ENCODE measurements at places on chromosomes 3 and 15.

- no peak for DNase-seq
Observed at GRCh38 chr3:186287711-186288110, 74.3 kb downstream of the DGKG start.

GRCh38 chr15:42602501-42602900 lies 27.1 kb downstream of the STARD9 start:
- no peak for DNase-seq

GRCh38 chr3:14548321-14548729 lies 8.2 kb upstream of the GRIP2 start:
- DNase-seq: no peak

GRCh38 chr3:15108082-15108545 lies 9.2 kb upstream of the RBSN start:
- DNase-seq: peak; percentile 69

DNA sequence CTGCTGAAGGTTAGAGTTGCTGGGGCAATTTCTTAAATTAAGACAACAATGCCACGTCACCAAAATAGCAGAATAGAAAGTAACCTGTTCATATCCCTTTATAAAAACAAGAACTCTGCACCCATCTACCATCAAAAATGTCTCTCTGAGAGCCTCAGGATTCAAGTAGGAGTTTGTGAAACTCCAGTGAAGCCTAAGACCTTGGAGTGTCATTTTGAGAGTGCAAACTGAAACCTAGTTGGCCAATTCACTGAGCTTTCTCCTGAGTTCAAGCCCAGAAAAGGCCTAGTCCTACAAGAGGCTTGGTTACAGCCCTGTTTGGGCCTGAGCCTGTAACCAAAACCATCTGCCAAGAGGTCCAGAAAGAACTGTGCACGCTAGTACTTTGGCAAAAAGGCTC lies 335.1 kb downstream of the EFHB start:
- no peak for DNase-seq

GRCh38 chr3:139343895-139344856 lies at the start of gene MRPS22:
TSS of gene MRPS22 (plus strand) at chr3:139344020. CDS start at chr3:139344027, 7 bp downstream.
- DNase-seq: peak; percentile 60

DNA sequence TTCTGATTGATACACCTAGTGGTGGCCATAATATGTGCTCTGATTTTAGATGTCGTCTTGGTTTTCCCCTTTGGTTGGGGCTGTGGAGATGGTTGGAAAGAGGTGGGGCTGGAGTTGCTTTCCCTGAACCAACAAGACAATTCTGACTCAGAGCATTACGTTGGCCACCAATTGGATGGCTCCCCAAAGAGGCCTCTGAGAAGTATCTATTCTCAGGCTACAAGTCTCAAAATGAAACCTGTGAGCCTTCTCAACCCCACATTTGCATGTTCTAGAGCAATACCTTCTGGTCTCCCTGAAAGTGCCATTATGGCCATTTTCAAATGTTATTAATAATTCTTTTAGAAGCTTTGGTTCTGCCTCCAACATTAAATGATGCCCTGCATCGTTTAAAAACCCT lies 188.4 kb upstream of the WNT5A start:
- no peak for DNase-seq

- DNase-seq: no peak
Observed at GRCh38 chr15:39453620-39454019, 127.3 kb upstream of the THBS1 start.

GRCh38 chr3:58151637-58152036 lies 59.1 kb downstream of the DNASE1L3 start:
- DNase-seq: no peak

DNA sequence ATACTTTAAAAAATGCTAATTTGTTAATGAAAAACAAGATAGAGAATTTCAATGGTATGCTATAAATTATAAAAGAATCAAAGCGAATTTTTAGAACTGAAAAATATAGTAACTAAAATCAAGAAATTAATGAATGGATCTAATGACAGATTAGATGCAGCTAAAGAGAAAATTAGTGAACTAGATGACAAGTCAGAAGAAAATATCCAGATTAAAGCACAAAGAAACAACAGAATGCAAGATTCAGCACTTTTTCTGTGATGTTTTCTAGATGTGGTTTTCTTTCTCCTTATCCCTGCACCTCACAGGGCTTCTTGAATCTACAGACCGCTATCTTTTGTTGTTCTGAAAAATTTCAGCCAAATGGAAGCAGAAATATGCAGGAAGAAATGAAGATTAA lies 54.4 kb downstream of the INO80 start:
- DNase-seq: no peak

DNA sequence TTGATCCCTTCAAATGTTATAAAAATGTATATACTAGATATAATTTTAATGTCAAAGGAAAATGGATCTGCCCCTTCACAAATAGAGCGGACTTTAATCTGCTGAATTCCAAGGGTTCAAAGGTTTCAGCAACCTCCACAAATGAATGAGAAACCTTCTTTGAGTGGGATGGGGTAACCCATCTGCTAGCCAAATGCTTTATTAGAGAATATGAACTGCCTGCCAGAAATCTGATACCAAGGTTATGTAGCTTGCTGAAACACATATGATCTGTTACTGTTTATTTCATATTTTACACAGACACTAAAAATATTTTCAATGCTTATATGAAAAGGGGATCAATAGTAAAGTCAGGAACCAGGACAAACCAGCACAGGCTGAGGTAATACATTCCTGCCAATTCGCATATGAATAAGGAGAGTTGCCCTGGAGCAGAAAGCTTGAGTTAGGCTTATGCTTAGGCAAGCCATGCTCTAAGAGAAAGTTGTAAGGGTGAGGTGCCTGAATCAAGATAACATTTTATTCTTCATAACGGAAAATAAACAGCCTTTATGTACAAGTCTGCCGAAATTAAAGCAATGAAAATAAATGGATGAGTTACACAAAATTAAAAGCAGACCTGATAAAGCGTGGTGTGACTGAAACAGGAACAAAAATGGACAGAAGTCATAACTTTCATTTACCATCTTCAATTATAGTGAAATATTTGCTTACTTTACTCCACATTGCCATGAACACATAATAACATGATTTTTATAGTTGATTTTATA lies 26.5 kb downstream of the PLOD2 start:
- DNase-seq: no peak

DNA sequence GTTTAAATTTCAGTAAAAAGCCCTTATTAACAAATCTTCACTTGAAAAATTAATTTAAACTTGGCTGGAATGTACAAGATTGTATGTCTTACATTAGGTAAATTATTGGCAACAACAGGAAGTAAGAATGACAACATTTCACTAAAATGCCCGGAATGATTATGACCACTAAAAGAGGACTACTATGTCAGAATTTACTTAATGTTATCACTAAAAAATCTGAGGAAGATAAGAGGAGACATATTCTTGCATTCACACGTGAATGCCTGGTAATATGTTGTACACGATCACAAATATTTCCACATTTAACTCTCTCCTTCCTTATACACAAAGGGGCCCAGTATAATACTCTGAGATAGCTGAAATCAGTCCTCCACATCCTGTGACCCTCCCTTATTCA lies 29.7 kb downstream of the VGLL3 start:
- DNase-seq: no peak

DNA sequence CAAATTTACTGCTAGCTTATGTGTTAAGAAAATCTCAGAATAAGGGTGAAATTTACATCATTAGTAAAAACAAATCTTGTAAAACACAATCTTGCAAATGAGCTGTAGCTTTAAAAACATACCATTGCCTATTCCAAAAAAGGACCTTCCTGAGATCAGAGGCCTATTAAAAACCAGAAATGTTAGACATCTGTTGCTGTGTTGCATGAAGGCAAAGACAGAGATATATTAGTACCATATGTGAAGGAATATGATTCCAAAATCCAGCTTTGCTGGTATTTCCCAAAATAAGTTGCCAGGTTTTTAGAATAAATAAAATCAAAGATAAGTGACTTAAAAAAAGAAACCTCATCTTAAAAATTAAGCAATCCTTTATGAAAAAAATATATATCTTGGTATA lies 504.1 kb upstream of the CDIN1 start:
- no peak for DNase-seq

- DNase-seq: no peak
Observed at GRCh38 chr15:96390986-96391385, 60.5 kb downstream of the NR2F2 start.

DNA sequence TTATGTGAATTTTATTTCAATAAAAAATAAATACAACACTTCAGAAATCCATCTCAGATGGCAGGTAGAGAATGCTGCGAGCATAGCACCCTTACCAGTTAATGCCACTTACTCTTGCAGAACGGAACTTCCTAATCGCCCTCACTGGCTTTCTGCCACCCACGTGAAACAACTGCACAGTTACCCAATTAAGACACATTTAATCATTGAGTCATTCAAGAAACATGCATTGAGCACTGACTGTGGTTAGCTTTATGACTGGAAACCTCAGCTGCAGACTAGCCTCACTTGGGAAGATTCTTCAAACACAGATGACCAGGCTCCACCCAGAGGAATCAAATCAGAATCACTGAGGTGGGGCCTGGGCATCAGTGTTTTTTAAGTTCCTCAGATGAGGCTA lies 5.6 kb upstream of the MFGE8 start:
- no peak for DNase-seq

GRCh38 chr3:19799887-19800286 lies 134.1 kb downstream of the EFHB start:
- DNase-seq: no peak

DNA sequence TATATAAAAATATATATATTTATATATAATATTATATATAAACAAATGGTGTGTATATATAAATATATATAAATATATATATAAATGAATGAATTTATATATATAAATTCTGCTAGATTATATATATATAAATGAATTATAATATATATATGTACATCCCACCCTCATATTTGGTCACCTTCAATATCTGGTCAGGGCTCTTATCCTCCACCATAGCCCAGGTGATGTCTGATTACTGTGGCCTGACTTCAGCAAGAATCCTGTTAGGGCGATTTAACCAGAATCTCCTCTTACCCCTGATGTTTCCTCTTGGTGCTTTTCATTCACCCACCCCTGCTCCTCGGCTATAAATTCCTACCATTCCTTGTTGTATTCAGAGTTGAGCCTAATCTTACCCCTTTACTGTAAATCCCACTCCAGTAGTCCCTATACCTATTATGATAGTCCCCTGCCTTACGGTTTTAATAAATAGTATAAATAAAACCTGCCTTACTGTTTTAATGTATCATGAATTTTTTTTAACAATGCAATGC lies 439.6 kb downstream of the PLOD2 start:
- no peak for DNase-seq

DNA sequence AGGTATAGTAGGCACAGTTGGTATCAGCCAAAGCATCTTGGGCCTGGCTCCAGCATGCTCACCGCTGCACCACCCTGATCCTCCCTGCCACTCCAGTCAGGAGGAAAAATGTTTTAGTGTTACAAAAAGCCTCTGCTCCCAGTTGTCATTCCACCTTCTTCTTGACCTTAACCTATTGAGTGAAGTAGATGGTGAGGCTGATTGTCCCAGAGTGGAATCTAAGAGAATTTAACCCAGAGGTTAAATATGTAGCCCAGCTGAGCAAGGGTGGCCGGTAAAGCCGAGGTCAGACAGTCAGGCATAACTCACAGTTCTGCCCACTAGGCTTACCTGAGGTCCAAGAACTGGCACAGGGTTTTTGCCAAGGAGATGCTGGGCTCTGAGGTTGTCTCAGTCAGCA lies 30.7 kb upstream of the TNIK start:
- DNase-seq: no peak

DNA sequence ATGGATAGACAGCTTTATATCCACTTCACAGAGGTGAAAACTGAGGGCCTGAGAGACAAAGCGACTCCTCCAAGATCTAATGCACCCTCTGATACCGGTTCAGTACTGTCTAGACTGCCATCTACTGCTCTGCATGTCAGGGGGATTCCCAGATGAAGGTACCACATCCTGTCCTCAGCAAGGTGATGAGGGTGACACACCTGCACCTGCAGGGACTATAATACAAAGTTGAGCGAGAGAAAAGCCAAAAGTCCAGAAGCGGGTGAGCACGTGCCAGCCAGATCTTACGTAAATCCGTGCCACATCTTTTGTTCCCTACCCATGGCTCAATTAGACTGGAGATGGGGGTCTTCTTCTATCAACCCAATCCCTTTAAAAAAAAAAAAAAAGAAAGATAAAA lies 32.4 kb upstream of the HES1 start:
- peak; percentile 30 for DNase-seq

GRCh38 chr3:108088697-108089096 lies 2.1 kb downstream of the CD47 start:
- DNase-seq: no peak

DNA sequence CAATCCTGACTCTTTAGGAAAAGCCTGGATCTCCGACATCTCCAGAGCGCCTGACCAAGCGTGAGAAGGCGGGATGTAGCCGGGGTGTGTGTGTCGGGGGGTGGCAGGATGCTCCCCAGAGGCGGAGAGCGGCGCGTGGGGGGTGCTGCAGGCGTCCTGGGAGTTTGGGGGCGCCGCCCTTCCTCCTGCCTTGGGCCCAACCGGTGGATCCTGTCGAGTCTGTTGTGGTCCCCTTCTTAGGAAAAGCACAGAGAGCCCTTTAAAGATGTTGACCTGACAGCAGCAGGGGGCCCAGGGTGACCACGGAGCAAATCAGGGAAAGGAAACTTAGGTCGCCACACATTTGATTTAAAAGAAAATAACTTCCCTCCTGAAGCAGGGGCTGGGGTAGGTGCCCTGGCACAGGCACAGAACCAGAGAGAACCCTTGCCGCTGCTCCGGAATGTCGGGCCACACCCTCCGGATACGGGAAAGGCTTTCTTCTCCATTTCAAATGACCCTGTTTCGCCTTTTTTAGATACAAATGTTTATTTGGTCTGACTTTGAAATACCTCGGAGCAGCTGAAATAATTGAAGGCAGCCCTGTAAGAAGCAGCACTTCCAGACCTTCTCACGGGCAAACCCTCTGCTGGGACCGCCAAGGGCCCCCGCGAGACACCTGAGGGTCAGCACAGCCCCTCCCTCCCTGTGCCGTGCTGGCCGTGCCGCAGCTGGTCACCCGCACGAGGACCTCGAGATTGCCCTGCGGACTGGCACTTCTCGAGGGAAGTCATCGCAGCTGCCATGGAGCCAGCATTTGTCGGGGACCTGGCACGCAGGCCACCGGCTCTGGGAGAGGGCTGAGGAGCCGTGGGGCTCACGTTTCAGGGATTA lies 102.9 kb upstream of the KLF13 start:
- no peak for DNase-seq

GRCh38 chr3:136792556-136793330 lies 26.2 kb upstream of the SLC35G2 start:
- no peak for DNase-seq

DNA sequence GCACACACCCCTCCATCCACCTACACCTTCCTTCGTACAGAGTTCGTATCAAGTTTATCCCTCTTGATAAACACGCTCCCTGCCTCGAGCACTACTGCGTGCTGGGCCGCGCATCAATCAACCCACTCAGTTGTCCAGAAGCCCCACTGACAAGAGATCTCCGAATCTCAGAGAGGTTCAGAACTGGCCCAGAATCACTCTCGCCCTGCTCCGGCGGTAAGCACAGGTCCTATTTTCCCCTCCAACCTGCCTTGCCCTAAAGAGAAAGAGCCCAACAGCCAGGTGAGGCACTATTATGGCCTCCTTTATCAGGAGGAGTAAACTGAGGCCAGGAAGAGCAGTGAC lies 494 bp upstream of the NISCH start:
- DNase-seq: no peak

GRCh38 chr3:88038566-88038965 lies 20.2 kb downstream of the CGGBP1 start:
- no peak for DNase-seq

GRCh38 chr3:196186651-196187573 lies 24.3 kb downstream of the ZDHHC19 start:
- DNase-seq: no peak
